ENCODE measurements at places on chromosomes 12 and 14.

DNA sequence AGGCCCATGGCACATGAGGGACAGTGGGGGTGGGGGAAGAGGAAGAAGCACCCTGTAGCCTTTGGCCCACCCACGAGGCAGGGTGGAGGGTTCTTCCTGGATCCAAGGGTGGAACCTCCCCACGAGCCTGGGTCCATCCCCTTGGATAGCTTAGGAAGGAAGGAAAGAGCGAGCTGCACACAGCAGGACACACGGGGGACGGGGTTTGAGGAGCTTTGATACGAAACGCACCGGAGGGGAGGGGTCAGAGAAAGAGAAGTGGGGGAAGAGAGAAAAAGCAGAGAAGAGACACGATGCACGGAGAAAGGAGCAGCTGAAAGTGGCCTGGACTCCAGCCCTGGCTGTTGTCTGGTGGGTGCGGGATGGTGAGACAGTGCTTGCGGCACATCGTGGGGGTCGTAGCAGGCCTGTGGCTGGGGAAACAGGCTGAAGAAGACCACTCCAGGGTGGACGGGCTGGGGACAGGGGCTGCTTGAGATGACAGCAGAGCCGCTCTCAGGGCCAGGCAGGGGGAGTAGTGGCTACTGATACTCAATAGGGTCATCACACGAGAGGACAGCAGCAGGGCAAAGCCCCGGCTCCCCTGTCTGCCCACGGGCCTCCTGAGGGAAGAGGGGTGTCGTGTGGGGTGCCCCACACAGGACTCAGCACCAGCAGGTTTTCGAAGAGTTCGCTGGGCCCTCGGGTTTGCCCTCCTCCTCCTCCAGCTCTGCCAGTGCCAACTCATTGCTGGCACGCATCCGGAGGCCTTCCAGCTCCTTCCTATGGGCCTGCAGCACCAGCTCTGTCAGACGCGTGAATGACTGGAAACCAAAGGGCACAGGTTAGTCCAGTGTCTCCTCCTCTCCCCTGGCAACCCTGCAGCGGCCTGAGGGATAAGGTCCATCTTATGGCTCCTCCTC lies 5.4 kb upstream of the GPX2 start:
- DNase-seq, result peak; percentile 23

DNA sequence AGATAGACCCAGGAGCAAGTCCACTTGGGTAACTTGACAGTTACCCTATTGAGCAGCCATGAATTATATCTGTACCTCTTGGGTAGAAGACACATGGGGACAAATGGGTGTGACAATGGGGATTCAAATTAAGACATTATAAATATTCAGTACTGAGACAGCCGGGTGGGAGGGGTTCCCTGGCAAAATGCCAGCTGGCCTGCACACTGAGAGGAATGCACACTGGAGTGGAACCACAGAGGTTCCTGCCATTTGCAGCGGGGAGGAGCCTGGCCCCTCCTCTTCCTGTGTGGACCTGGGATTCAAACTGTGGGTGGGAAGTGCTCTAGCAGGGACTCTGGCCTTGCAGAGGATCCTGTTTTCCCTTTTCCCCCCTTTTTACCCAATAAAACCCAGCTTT lies 118.7 kb upstream of the CDKN3 start:
- no peak for DNase-seq

- DNase-seq, result no peak
Measured at GRCh38 chr12:54065677-54066076, 12.0 kb downstream of the HOXC4 start.

- peak; percentile 81 for DNase-seq
Measured at GRCh38 chr14:69483765-69484443, 624 bp upstream of the PLEKHD1 start.

DNA sequence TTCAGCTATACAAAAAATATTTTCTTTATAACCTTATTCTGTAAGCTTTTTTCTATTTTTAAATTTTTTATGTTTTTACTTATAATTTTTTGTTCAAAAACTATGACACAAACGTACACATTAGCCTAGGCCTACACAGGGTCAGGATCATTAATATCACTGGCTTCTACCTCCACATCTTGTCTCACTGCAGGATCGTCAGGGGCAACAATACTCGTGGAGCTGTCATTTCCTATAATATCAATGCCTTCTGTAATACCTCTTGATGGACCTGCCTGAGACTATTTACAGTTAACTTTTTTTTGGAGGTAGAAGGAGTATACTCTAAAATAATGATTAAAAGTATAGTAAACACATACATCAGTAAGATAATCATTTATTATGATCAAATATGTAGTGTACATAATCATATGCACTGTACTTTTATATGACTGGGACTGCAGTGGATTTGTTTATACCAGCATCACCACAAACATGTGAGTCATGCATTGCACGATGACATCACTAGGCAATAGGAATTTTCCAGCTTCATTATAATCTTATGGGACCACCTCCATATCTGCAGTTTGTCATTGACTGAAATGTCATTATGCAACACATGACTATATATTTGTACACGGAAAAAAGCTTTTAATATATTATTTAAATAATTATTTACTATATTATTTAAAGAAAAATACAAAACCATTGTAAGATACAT lies 18.5 kb upstream of the PMCH start:
- DNase-seq, result no peak

GRCh38 chr12:55965941-55966407 lies at the start of gene PMEL:
PMEL (minus strand) TSS chr12:55966042; CDS start chr12:55966011, 31 bp downstream.
- DNase-seq, result peak; percentile 81

GRCh38 chr12:68420225-68421010 lies 88.3 kb upstream of the MDM1 start:
- peak; percentile 14 for DNase-seq

Measured in H7 (cell line).